ENCODE measurements at places on chromosomes 2 and 18.

DNA sequence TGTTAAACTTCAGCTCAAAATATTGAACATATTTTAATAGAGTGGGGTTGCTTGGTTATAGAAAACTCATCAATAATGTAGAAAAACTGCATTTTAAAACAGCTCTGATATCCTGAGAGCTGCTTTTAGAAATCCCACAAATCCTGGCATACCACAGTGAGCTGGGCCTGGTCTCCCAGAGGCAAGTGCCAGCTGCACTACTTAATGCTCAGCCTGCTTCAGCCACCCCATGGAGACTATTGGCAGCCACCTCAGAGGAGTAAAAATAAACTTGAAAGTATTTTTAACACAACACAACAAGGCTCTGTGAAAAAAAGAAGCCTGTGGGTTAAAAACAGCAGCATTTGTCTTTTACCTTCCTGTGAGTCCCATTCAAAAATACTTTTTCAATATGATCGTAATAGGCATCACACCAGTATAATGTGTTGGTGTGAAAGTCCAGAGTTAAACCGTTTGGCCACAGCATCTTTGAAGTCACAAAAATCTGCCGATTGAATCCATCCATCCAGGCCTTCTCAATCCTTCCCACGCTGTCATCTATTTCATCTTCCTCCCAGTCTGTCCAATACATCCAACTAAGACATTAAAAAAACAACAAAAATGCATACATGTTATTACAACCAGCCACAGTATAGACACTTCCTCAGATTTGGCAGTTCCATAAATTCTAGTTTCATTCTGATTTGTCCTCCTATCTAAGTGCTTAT lies 1115.3 kb downstream of the LRP1B start:
- DNase-seq = no peak

- DNase-seq = no peak
Measured at GRCh38 chr2:186518945-186519344, 32.9 kb downstream of the ZC3H15 start.

GRCh38 chr2:14932285-14932684 lies 299.8 kb downstream of the LRATD1 start:
- no peak for DNase-seq

- DNase-seq = no peak
Measured at GRCh38 chr18:75871596-75871995, 444.1 kb upstream of the SMIM21 start.

DNA sequence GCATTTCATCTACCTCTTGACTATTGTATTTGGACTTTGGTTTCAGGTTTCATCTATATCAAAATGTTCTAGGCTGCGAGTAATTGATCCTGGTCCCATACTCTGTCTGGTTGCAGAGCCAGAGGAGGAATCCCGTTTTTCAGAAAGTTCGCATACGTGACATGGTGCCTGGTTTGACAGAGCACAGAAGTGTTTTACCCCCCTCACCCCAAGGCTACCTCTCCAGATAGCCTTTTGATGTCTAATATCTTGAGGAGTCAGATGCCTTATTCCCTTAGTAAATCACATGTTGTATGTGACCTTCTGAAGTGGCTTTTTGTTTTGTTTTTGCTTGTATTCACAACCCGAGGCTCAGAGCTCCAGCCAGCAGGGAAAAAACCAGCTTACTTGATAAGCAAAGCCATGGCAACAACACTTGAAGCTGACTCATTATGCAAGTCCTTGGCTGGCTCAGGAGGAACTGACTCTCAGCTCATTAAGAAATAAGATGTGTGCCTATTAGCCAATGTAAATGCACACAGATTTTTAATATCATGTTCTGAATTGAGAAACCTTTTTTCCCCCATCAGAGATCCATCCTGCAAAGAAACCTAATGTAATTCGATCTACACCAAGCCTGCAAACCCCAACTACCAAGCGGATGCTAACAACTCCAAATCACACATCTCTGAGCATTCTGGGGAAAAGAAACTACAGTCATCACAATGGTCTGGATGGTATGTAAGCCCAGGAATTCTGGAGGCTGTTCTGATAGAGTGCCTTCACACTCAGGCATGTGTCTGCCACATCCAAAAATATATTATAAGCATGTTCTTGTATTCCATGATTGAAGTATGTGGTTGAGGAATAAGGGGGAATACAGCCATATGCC lies 41.4 kb downstream of the OXER1 start:
- no peak for DNase-seq

DNA sequence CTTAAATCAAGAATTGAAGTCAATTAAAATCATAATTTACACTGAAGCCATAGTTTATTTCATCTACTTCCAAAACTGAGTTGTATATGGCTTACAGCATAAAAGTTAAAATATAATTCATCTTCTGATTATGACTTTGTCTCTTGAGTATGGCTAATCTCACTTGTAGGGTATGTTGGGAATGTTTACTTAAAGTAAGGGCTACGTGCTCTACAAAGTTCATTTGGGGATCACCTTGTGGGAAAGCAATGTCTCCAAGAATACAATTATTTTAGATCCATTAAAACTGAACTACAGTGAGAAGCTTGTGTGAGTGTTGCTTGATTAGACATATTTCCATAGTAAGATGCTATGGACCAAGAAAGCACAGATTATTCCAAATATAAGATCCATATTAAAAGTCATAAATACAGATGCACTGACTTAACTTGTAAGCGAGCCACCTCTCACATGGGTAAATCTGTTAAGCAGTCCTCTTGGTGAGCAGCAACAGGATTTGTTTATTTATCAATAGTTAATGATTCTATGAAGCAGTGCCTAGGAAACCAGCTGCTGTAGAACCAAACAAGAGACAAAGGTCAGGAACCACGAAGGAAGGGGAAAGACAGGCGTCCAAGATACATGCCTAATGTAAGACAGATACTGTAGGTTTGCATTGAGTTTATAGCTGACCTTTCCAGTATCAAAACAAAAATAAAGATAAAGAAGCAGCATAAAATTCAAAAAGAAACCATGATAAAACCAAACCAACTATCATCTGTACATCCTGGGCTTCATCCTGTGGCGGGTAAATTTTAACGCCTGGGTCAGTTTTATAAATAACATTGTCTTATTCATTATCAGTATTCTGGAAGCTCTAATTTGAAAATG lies 24.8 kb downstream of the DSG4 start:
- DNase-seq = no peak

DNA sequence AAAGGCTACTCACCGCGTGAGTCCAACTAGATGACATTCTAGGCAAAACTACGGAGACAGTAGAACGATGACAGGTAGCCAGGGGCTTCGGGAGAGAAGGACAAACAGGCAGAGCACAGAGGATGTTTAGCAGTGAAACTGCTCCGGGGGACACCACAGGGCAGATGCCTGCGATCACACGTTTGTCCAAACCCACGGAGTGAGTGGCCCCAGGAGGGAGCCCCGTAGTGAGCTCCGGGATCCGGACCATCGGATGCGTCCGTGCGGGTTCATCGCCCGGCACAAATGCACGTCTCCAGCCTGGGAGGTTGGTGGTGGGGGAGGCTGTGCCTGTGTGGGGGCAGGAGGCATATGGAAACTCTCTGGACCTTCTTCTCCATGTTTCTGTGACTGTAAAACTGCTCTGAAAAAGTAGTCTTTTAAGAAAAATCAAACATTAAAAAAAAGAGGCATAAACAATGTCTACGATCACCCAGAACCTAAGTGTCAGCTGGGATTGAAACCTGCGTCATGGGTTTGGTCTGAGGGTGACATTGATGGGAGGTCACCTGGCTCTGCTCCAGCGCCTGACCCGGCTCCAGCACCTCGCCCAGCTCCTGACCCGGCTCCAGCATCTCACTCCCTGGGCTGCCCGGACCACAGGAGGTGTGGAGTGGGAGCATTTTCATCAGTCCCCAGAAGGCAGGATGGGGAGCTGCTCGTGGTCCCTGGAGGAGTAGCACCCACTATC lies 83.0 kb upstream of the CTDP1 start:
- peak; percentile 3 for DNase-seq

- no peak for DNase-seq
Measured at GRCh38 chr2:120123090-120123489, 100.1 kb downstream of the TMEM185B start.

- DNase-seq = no peak
Measured at GRCh38 chr18:73979742-73980141, 167.9 kb downstream of the FBXO15 start.

GRCh38 chr2:105330681-105331375 lies 1.3 kb upstream of the TGFBRAP1 start:
- no peak for DNase-seq

DNA sequence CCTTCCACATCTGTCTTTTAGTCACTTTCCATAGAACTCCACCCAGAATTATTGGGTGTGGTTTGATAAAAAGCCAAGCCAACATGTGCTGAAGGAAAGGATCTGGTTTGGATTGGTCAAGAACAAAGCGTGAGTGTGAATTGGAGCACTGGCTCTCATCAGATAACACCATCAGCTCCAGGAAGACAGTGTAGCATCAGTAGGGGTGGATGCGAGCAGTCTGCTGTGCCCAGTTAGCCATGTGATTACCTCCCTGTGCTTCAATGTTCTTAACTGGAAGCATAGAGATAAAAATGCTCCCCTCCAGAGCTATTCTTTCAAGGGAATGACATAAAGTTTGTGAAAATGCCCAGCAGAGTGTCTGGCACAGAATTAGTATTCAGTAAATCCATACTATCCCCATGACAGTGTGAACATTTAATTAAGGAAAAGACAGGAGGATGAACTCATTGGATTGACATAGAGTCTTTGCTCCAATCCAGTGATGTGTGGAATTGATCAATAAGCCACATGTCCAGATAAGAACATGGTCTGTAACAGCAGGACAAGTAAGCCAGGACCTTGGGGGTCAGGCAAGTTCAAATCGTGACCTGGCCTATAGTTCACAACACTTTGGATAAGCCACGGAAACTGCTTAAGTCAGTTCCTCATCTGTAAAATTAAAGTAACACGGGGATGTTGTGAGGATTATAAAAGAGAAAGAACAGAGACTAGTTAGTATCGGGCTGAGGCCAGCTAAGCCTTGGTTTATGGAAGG lies 68.0 kb downstream of the FAM124B start:
- DNase-seq = no peak

DNA sequence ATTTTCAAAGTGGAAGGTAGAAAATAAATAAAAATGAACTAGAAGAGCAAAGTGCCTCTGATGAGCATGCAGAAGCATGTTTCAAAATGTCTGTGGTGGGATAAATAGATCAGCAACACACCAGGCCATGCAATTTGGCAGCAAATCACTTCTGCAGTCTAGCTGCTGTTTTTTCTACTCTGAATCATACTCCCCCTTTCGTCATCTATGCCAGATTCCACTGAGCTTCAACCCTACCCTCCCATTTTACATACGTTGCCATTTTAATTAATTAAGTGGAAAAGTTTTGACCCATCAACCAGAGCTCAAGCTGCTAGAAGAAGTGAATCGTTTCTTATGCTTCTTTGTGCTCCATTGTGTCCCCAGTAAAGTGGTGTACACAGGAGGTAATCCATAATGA lies 79.3 kb downstream of the NRXN1 start:
- DNase-seq = no peak
